ENCODE measurements at places on chromosomes 7 and 10.

GRCh38 chr10:33537066-33537465 is 202.6 kb upstream of the NRP1 start:
- DNase-seq: no peak

DNA sequence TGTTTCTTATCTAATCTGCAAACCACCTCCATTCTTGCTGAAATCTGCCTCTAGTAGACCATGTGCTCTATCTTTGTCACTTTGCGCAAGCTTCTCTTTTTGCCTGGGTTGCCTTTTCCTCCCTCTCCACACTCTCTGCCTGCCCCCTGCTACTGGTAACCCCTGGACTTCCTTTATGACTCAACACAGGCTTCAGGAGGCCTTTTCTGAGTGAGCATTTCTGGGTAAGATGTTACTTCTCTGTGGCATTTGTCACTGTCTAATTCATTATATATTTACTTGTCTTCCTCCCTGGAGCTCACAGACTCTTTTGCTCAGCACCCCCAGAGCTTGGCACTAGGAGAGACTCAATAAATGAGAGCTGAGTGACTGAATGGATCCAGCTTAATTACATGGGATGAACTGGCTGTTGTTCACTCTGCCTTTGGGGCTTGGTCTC is 8.4 kb downstream of the GOLGA7B start:
- no peak for DNase-seq

DNA sequence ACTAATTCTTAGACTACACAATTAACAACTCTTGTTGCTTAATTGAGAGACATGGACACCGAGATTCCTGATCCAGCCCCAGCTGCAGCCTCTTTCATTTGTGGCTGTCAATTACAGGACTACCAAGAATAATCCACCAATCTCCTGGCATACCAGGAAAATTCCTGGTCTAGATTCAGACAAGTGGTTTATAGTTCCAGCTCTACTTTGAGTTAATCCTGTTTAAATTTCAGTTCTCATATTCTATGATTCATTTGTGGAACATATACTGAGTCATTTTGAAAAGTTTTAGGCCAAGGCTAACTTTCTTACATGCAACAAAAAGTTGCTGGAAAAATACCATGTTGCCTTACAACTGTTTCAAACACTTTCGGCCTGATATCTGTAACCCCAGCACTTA is 253.5 kb downstream of the MAGI2 start:
- DNase-seq: no peak

- DNase-seq: no peak
Observed at GRCh38 chr10:69881202-69881601, 79.5 kb downstream of the COL13A1 start.

- no peak for DNase-seq
Observed at GRCh38 chr7:29343399-29343798, 148.8 kb downstream of the CHN2 start.

DNA sequence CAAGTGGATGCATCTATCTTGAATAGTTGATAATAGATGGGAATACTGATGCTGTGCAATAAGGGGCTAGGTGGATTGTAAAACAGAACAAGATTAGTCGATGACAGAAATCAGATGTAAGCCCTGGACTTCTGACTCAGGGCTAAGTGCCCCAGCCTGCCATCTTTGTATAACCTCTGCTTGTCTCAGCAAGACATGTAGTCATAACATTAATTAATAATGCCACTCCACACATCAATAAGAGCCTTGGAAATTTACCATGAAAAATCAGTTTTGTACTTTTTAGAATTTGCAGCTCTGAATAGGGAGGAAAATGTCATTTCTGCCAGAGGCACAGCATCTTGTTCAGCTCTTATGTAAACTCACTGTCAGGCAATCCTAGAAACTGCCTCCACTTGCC is 529.1 kb downstream of the PHTF2 start:
- no peak for DNase-seq

DNA sequence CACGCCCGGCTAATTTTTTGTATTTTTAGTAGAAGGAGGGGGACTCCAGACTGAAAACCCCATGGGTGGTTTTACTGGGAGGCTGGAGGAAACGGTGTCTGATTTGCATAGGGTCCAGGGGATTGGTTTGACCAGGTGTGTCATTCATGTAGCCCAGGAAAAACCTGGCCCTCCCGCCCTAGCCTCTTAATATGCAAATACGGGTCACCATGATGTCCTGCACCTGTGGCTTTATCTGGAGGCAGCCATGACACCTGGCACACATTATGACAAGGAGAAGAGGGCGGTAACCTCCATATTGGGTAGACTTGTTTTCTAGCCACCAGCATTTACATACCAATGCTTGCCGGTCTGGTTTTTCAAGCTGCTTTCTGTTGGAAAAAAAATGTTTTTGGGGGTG is 68.0 kb downstream of the TRIL start:
- no peak for DNase-seq
